ENCODE measurements at places on chromosomes 3 and 15.

DNA sequence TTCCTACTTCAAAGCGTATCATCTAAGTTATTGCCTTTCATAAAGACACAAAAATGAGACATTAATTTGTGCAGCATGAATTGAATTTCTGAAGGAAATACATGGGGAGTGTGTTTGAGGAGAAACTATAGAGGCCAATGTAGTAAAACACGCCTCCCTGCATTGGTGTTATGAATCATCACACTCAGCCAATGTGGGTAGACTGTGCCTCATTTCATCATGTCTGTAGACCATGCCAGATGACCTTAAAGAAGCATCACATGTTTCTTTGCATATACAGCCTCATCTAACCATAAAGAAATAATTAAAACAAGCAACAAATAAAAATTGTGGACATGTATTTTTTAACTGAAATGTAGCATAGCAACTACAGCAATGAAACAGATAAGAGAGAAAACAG lies 486.0 kb upstream of the ADAMTS9 start:
- no peak for DNase-seq

DNA sequence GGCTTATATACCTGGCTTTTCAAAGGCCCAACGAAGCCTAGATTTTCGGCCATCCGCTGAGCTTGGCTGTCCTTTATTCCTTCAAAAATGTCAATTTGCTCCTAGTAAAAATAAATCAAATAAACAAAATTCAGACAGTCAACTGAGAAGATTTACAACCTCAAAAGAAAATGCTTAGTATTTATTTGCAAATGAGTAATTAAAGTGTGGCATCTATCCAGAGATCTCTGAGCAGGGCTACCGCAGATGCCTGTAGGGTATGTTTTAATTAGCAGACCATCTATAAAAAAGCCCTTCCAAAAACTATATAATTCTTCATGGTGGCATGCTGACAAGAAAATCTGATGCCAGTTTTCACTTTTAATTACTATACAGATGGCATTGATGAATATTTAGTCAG lies 136.2 kb downstream of the SUCLG2 start:
- no peak for DNase-seq

GRCh38 chr3:49805367-49805782 lies 2.3 kb downstream of the INKA1 start:
- DNase-seq = no peak

DNA sequence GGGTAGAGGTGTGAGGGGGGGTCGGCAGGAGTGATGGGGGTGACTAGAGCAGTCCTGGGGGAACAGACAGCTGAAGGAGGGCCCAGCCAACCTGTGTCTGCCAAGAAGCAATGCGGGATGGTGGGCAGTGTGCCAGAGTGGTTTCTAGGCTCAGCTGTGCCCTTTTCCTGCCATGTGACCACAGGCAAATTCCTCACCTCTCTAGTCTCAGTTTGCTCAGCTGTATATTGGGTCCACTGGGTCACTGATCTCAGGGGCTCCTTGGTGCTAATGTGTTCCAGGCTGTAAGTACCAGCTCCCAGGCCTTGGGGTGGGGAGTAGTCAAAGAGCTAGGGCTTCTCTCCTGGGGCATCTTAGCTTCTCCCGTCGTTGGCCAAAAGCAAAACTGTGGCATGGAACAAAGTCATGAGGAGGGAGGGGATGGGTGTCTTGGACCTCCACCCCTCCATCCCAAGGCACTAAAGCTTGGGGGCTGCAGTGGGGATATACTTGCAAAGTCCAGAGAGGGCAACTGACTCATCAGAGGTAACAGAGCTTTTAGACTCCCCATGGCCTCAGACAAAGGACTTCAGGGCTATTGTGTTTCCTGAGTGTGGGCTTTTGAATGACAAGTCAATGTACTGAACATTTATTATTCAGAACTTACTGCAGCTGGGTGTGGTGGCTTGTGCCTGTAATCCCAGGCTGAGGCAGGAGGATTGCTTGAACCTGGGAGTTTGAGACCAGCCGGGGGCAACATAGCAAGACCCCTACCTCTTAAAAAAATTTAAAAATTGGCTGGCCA lies 20.9 kb downstream of the SMAD6 start:
- DNase-seq = no peak

DNA sequence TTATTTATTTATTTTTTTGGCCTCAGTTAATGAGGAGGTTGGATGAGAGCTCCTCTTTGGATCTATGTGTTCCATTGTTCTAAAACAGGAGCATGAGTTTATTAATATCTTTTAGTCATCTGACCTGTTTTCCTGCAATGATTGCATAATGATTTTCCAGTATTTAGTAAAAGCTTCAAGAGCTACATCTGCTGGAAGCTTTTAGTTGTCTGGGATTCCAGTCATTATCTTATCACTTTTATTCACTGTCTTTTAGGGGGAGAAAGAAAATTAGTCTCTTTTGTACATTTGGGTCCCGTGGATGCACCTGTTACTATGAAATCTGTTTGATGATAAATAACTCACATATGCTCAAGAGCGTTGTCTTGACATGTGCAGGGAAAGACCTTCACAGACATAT lies 1270.0 kb downstream of the ROBO1 start:
- no peak for DNase-seq

DNA sequence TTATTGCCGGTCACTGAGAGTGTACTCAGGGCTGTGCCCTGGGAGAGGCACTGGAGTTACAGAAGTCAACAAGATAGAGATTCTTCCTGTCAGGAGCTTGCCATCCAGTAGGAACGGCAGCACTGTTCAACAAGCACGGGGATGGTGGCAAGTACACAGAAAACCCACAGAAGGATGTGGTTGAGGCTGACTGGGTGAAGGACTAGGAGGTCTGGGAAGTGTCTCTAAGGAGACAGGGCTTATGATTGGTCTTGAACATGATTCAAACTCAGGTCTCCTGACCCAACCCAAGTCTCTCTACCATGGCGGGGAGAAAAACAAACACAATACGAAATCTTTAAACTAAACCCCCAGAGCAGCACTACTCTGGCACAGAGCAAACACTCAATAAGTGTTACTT lies 37.6 kb downstream of the ERICH6 start:
- DNase-seq = no peak

GRCh38 chr3:105798381-105798934 lies 70.4 kb downstream of the CBLB start:
- DNase-seq = no peak

GRCh38 chr15:35141743-35142471 lies 56.8 kb upstream of the NANOGP8 start:
- no peak for DNase-seq

GRCh38 chr15:73982222-73982962 lies 9.7 kb downstream of the STOML1 start:
- DNase-seq = no peak

DNA sequence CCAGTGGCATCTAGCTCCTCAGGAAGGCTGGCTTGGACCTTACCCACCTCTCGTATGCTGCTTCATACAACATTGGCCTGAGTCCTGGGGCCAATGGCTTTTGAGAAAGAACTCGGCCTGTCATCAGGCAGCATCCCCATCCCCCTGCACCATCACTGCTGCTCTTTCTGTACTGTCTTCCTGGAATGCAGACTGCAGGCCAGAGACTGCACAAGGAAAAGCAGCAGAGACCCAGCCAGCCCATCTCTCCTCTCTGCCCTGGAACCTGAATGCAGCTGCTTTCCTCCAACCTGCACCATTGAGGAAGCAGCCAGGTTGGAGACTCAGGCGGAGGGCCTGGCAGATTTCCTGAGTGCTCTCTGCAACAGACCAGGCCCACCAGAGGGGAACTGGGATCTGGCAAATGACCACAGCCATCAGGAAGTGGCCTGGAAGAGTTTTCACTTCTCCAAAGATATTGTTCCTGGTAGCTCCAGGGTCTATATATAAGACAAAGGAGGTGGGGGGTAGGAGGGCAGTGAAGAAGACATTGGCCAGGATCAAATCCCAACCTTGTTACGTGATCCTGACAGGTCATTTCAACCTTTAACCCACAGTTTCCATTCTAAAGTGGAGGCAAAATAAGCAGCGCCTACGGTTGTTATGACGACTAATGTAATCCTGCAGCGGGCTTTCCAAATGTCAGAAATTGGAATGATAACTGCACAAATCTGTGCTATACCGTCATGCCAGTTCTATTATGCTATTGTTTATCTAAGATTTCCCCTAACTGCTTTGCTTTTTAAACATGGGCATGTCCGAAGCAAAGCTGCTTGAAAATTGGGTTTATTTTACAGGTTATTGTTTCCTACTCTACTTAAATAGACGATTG lies 24.4 kb upstream of the RAB7A start:
- DNase-seq = no peak

DNA sequence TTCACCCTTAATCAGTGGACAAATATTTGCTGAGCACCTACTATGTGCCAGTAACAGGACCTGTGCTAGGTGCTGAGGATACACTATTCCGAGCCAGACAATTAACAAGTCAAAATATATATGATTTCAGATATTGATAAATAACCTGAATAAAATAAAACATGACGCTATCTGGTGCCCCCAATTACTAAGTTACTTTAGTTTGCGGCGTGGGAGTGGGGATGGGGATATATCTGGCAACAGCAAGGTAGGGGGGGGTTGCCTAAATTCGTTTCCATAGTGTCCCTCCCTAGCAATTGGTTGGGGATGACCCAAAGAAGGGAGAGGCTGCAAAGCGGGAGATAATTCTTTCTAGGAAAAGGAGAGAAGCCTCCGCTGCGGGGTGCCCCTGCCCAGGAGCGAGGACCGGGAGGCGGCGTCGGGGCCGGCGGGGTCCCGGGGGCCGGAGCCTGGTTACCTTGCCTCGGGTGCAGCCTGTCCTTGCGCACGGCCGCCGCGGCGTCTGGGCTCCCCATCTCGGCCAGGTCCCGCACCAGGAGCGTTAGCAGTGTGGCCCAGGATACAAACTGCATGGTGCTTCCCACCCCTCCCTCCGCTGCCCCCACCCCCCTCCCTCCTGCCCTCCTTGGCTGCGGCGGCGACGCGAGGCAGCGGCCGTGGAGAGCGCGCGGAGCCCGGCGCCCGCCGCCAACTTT lies 567 bp downstream of the ADAMTS9 start:
- peak; percentile 36 for DNase-seq

GRCh38 chr3:147613725-147614124 lies 204.6 kb downstream of the ZIC1 start:
- DNase-seq = no peak

DNA sequence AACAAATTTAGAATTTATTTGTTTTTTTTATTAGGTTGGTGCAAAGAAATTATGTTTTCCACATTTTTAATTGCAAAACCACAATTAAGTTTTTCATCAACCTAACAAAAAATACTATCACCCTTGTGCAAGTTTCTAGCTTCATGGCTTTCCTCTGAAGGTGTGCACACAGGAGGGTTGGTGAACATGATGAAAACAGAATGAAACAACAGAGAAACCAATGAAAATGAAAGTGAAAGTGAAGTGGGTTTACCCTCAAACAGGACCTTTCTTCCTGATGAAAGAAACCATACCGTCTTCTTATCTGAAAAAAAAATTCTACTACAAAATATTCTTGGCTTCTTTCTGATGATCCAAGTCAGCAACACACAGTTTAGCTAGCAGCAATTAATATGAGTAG lies 71.9 kb upstream of the FEZF2 start:
- DNase-seq = no peak

DNA sequence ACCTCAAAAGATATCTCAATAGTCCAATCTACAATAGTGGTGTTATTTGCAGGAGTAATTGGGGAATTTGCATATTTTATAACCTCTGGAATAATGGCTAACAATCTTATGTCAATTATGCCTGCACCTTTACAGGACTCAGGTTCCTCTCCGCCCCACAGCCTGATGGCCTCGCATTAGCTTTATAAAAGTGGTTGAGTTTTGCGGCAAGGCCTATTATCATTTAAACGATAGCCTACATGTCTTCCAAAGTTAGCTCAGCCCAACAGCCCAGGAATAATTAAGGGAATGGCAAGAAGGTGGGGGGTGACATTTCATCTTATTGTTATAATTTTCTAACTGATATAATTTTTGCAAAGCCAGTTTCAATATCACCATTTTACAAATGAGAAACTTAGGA lies 97.3 kb downstream of the RTP4 start:
- DNase-seq = no peak

DNA sequence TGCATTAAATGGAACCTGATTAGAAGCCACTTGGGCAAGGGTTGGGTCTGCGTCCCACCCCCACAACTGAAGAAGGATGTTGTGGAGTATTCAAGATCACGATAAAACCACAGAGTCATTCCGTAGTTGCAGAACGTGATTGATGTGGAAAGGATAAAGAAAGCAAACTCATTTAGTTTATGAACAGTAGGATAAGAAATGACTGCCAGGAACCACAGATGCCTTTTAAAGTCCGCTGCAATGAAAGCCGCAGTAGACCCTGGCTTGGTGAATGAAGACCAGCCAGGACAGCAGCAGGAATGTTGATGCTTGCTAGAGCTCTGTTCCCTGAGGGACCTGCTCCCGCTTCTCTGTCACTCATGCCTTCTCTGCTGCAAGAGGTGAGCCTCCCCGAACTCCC lies 111.5 kb downstream of the GABRG3 start:
- no peak for DNase-seq
